Stimulated activated CD4-positive, alpha-beta T cell treated with anti-CD3 and anti-CD28 coated beads, Interleukin-4, amount 100 ng/mL, for 4 hours (primary cell): ENCODE measurements at places on chromosomes 1 and 21.
A peak's percentile ranks its signal among the peaks of the same experiment; 100 is the strongest.

DNA sequence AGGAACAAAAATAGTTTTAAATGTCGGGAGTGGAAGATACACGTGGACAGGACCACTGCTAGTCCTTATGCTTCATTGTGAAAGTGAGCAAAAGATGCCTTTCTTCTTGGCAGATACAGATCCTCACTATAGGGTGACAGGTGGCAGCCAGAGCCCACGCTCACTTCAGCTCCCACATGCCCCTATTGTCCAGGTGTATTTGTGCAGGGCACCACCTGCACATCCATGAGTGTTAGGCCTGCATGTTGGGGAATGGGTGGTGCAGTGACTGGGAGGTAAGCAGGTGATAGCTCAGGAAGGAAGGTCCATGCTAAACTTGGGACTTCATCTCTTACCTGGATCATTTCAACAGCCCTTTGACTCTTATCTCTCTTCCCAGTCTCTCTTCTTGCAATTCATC is 27.4 kb downstream of the SLC5A9 start:
- no peak for DNase-seq

GRCh38 chr1:94672934-94673333 is 131.4 kb upstream of the F3 start:
- no peak for DNase-seq

DNA sequence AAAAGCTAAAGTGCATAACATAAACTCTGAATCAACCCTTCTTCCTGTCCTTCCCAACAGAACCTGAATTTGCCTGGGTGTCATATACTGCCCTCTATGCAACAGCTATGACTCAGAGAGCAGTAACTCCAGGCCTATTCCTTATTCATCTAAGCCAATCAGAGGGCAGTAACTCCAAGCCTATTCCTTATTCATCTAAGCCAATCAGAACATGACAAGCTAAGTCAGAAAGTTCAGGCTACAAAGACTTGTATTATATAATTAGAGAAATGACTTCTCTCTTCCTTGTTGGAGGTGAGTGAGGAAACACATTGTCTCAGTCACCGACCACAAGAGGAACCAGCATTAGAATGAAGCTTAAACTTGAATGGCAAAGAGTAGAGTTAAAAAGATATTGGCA is 26.2 kb upstream of the TADA1 start:
- no peak for DNase-seq

GRCh38 chr1:233328142-233328921 is 808 bp downstream of the MAP3K21 start:
- peak; percentile 24 for DNase-seq

DNA sequence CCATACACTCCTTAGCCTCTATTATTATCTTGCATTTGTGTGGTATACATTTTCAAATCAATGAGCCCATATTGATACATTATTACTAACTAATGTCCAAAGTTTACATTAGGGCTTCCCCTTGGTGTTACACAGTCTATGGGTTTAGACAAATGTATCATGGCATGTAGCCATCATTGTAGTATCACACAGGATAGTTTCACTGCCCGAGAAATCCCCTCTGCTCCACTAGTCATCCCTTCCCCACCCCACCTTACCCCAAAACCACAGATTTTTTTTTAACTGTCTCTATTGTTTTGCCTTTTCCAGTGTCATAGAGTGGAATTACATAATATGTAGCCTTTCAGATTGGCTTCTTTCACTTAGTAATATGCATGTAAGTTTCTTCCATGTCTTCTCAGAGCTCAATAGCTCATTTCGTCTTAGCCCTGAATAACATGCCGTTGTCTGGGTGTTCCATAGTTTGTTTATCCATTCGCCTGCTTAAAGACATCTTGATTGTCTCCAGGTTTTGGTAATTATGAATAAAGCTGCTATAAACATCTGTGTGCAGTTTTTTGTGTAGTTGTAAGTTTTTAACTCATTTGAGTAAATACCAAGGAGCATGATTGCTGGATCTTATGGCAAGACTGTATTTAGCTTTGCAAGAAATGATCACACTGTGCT is 86.4 kb upstream of the LYST start:
- DNase-seq, result no peak

DNA sequence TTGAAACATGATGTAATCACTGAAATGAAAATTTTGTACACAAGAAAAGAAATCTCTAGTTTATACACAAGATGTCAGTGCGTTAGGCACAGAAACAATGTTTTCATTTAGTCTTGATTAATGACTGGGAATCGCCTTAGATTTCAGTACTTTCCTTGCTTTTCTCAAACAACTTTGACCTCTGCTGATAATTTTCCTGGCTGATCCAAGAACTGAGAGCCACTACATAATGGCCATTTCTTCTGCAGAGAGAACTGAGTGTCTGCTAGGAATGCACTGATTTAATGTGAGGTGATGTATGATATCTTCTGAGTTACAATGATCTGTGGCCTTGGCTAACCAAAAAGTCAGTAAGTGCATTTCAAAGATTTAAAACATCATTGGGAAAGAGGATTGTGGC is 308.1 kb downstream of the CTH start:
- DNase-seq, result no peak

- no peak for DNase-seq
These were observed 82.8 kb upstream of the RALGPS2 start for GRCh38 chr1:178642282-178642681.

- DNase-seq, result no peak
These were observed 479.9 kb upstream of the BRINP3 start for GRCh38 chr1:190957565-190957964.

- no peak for DNase-seq
These were observed 1.5 kb upstream of the POU2F1 start for GRCh38 chr1:167219194-167219593.

DNA sequence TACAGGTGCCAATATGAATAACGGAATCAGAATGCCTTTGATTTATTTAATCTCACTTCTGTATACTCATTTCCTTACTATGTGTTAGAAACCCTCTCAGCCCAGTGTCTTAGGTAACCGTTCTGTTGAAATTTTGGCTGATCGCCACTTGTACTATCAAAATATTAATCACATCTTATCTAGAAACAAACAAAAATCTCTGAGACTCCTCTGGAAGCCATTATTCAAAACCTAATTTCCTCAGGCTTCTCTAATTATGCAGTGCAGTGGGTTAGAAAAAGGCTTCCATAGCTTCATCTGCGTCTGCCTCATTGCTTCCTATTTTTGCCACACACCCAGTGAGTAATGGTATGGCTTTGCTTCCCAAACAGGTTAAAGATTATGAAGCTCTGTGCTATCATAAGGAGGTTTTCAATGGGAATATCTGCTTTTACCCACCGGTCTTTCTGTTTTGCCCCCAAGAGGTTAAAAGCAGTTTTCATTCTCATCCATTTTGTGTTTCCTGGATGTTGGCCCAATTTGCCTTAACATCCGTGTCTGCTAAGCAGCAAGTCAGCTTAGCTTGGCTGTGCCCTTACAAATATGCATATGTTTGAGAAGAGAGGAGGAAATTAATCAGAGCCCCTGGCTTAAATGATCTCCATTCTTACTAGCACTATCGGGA is 129.6 kb downstream of the RYR2 start:
- DNase-seq, result no peak

DNA sequence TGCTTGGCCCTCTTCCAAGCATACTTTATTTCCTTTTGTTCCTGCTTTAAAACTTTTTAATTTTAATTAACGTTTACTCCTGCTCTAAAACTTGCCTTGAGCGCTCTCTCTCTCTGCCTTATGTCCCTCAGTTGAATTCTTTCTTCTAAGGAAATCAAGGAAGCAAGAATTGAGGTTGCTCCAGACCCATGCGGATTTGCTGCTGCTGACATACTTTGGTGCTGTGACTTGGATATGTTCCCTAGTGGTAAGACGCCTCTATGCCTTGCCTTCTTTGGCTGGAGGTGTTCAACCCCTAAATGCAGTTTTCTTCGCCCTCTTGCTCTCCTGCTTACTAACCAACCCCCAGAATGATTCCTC is 148.1 kb downstream of the ADSS2 start:
- DNase-seq, result no peak

GRCh38 chr1:164516591-164516990 is 42.4 kb upstream of the PBX1 start:
- DNase-seq, result no peak

DNA sequence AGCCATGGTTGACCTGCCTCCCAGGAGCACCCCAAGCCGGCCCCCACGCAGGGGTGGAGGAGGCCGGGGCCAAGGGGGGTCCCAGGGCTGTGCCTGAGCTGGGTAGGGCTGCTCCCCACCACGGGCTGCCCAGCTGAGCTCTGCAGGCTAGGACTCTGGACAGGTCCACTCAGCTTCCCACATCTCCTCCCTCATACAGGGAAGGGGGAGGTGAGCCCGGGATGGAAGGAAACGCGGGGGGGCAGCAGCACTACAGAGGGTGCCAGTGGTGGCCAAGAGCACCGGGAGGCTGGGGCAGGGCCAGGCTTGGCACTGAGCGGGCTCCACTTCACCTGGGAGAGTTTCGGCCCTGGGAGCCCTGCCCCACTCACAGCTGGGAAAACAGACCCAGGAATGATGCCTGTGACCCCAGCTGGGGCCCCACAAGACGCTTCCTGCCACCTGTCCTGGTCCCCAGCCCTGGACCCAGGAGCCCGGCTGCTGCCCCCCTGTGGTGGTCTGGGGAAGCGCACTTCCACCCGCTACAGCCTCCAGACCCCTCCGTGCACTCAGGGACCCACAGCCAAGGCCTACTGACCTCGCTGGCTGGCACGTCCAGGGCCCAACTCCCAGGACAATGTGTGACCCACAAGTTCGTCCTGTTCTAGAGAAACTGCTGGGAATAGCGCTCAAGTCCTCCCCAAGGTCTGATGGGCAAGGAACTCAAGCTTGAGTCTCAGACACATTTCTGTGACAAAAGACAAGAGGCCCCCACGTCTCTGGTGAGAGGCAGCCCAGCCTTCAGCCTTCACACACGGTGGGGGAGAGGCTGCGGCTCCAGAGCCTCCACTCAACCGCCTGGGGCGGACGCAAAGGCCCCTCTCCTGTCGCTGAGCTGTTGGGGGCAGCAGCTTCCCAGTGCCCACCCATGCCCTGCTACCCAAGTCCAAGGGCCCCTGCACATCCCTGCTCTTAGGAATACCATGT is 3.0 kb downstream of the AURKAIP1 start:
- peak; percentile 79 for DNase-seq

DNA sequence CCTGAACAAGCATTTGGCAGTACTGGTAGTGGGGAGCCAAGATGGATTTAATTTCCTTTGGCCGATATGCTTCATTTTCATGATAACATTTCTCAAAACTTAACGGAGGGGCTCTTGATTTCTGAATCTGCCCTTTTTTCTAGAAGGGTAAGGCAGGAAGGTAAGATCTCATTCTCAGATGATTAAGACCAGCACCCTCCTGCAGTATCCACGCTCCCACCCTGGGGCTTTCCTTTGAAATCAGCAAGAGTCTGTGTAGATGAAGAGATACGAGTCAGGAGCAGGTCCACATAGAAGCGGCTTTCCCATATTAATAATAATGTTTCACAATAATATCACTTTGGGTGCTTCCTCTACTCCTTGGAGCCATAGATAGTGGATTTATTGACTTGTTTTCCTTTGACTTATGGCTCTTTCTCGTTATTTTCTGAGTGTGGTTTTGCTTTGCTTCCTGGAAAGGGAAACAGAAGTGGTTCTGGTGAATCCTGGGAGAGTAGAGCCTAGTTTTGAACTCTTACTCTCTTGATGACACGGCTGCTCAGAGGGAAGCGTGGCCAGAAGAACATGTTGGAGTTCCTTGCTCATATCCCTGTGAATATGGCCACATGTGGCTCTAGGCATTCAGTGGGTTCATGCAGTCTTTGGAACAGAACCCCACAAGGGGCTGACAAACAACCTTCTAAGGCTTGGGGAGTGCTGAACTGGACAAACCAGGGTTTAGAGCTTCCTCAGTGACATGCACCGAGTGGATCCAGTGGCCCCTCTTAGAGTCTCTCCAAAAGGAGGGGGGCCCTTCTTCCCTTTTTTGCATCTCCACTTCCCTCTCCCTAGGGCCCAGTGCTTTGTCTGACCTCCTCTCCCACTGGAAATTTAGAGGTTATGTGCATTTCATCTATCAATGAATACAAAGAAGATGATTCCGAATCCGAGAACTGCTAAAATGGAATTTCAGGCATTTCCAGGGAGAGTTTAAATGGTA is 195.7 kb downstream of the DYRK1A start:
- DNase-seq, result no peak

GRCh38 chr1:40014253-40014706 is 26.2 kb upstream of the CAP1 start:
- DNase-seq, result no peak

GRCh38 chr1:55968661-55969060 is 610.7 kb downstream of the PLPP3 start:
- DNase-seq, result no peak

DNA sequence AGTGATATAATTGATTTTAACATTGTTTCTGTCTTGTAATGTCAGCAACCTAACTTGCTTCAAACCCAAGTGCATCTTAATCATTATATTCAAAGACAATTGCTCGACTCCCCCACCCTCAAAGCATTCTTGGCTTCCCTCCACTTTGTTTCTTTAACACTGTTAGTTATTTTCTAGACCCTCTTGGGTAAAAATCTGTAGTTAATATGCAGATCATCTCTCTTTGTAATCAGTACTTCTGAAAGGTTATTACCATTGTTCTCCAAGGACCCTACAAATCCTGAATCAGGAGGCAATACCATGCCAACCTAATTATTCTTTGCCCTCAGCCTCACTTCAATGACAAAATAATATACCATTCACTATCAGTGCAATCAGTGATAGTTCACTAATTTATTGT is 1075.7 kb downstream of the AMY1C start:
- DNase-seq, result no peak

- DNase-seq, result no peak
These were observed 33.3 kb downstream of the C2CD2 start for GRCh38 chr21:41920476-41920875.

GRCh38 chr21:15054606-15055239 is 10.1 kb downstream of the NRIP1 start:
- DNase-seq, result no peak

- no peak for DNase-seq
These were observed 145.1 kb upstream of the WNT4 start for GRCh38 chr1:22287946-22288520.

DNA sequence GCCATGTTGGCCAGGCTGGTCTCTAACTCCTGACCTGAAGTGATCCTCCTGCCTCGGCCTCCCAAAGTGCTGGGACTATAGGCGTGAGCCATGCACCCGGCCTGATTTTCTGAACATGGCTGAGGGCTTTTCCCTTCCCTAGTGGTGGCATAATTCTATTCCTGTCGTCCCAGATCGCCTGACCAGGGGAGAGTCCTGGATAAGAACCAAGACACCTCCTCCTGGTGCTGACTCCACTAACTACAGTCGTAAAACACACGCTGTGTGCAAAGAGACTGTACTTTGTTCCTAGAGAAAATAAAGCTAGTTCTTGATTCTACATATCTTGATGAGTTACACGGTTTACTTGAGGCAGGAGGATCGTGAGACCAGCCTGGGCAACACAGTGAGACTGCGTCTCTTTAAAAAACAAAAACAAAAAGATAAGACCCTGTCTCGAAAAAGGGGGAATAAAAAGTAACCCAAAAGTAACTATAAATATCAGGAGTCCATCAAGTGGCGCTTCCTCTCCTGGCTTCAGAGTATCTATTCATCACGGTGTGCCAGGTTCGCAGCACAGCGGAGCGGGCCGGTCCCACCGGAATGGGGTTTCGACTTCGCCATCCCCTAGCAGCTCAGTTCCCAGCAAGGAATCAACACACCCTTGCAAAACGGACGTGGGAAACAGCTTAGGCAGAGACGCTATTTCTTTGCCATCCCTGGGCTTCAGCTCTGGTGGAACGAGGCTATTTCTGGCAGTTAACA is 973 bp downstream of the SDF4 start:
- DNase-seq, result no peak

GRCh38 chr1:26907071-26907917 is 6.5 kb downstream of the NR0B2 start:
- DNase-seq, result no peak

GRCh38 chr1:29124366-29125236 is 898 bp upstream of the TMEM200B start:
- DNase-seq, result peak; percentile 50

GRCh38 chr1:211741788-211742187 is 66.4 kb upstream of the NEK2 start:
- no peak for DNase-seq
